Fibroblast of skin of right biceps (primary cell): ENCODE measurements at places on chromosomes 12 and 14.

DNA sequence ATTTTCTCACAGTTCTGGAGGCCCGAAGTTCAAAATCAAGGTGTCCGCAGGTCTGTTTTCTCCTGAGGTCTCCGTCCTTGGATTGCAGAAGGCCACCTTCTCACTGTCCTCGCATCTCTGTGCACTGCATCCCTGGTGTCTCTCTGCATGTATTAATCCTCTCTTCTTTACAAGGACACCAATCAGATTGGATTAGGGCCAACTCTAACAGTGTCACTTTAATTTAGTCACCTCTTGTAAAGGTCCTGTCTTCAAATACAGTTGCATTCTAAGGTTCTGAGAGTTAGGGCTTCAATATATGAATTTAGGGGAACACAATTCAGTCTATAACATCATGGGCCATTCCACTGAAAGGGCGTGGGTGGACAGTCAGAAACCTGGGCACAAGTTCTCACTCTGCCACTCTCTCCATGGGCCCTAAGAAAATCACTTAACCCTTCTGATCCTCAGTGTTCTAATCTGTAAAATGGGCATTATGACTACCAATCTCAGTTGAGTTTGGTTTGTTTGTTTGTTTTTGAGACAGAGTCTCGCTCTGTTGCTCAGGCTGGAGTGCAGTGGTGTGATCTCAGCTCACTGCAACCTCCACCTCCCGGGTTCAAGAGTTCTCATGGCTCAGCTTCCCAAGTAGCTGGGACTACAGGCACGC, 41.6 kb upstream of the FGD4 start:
- no peak for DNase-seq

DNA sequence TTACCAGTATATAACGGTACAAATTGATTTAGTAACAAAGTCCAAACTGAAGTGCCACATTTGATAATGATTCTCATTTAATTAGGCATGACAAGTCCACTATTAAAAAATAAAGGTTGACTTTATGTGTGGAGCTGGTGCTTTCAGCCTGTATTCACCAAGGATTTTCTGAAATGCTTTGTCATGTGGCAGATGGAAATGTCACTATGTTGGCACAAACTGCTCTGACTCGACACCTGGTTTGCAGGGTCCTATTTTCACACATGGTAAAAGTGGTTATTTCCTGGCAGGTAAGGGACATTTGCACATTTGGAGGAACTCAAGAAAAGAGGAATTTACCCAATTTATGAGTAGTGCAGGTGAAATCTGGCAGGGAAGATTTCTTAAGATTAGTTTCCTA, 572.6 kb upstream of the MDGA2 start:
- DNase-seq = no peak

DNA sequence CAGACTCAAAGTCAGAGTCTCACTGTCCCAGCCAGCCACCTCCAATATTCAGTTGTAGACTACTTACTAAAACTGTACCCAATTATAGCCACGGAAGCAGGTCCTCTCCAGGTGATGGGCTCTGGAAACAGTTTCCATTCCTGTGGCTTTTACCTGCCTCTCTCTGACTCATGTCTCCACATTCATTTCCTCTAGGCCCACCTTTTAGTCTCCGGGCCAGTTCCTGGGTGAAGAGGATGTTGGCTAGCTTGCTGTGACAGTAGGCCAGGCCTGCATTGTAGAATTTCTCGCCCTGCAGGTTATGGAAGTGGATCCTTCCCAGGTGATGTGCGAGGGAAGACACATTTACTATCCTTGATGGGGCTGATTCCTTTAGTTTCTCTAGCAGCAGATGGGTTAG, 5.6 kb downstream of the RDH11 start:
- DNase-seq = no peak

DNA sequence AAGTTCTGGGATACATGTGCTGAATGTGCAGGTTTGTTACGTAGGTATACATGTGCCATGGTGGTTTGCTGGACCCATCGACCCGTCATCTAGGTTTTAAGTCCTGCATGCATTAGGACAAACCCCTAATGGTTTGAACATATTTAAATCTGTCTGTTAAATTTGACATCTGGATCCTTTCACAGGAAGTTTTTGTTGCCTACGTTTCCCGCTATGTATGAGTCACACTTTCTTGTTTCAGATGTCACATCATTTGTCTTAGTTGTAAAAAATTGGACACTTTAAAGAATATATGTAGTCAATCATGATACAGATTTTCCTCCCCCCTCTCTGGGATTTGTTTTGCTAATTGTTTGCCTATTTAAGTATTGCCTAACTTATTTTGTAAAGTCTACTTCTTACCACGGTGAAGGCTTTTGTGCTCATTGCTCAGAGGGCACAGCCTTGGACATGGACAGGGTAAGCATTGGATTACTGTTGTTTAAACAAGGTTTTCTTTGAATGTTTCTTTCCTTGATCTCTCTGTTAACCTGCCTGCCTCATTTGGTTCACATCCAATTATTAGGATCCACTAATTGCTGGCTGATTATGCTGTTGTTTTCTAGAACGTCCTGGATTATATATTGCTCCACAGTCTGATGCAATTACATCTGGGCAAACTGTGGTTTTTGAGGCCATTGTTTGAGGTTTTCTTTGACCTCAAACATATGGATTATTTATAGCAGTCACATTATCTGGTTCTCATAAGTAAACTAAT, 1441.4 kb downstream of the AACS start:
- DNase-seq = peak; percentile 9

GRCh38 chr12:2415568-2415944, 362.8 kb downstream of the CACNA1C start:
- no peak for DNase-seq

- DNase-seq = no peak
Observed at GRCh38 chr12:25207846-25208245, 12.8 kb downstream of the ETFRF1 start.

- no peak for DNase-seq
Observed at GRCh38 chr12:4653257-4653656, 4.3 kb downstream of the NDUFA9 start.

- DNase-seq = peak; percentile 57
Observed at GRCh38 chr14:102182936-102183619, 43.4 kb downstream of the WDR20 start.

DNA sequence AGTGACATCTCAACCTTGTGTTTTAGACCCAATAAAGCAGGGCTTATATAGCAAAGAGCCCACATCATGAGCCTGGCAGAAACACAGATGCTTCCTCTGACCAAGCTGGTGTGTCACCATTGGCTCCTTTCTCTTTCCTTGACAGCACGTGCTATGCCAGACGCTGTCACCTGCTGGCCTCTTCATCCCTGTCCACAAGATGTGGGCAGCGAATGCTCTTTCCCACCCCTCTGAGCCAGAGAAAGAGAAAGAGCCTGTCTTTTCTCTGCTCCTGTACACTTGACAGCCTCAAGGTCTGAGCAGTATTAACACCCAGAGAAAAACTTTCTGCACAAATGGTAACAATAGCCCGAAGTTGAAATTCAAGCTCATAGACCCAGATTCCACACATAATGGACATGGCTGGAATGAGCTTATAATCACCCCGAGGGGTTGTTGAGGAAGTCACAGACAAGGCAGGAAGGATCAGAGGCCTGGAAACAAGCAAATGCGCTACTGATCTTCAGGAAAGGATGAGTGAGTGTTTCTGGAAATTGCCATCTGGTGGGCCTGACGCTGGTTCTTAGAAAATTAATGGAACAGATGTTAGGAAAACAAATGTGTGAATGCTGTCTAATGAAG, 8.9 kb downstream of the TGFB3 start:
- DNase-seq = no peak

GRCh38 chr12:65123435-65124063, 2.4 kb upstream of the WIF1 start:
- DNase-seq = peak; percentile 40

- no peak for DNase-seq
Observed at GRCh38 chr14:100346306-100347091, 23.4 kb downstream of the SLC25A47 start.
